ENCODE measurements at places on chromosomes 1 and 21. TPM values are rescaled to one million over a fixed set of nuclear protein-coding genes. Genes with fewer than 3 reads are reported as not detected.
A peak's percentile ranks its signal among the peaks of the same experiment; 100 is the strongest.

DNA sequence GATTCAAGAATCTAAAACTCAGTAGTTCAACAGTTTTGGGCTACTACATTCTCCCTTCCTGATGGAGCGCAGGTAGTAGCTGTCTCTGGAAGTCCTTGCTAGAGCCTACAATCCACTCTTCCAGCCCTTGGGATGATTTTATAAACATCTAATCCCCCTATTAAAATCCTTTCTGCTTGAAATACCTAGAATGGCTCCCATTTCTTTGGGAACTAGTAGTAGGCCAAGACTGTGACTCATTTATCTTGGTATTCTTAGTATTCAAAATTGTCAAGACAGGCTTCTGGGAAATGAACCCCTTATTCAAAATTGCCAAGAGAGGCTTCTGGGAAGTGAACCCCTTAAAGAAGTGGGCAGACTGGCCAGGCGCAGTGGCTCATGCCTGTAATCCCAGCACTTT, 142.5 kb upstream of the FGGY start:
- no peak for DNase-seq

GRCh38 chr1:95043141-95043980, 29.4 kb downstream of the ALG14 start:
- peak; percentile 78 for DNase-seq

- no peak for DNase-seq
Observed at GRCh38 chr21:46437511-46437910, 21.2 kb upstream of the DIP2A start.

- DNase-seq: peak; percentile 67
Observed at GRCh38 chr1:152048416-152049009, 11.7 kb upstream of the S100A11 start.

- DNase-seq: no peak
Observed at GRCh38 chr1:235272851-235273250, 55.1 kb downstream of the ARID4B start.

- DNase-seq: no peak
Observed at GRCh38 chr1:148333875-148334338, 149.2 kb downstream of the PPIAL4G start.

DNA sequence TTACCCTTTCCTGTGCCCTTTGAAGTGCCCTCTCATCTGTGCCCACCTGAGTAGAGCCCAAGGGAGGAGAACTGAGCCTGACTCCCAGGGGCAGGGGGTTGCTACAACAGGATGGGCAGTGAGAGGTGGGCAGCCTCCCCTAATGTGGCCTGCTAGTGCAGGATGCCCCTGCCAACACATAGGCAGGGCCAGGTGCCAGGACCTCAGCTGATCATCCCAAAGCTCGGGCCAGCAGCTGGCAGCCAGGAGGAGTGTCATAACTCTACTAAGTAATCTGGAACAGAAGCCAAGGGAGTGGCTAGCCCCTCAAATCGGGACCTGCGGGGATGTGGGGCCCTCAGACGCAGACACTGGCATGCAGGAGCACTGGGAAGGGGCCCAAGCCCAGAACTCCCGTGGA, 208.8 kb upstream of the RAB4A start:
- peak; percentile 23 for DNase-seq

- no peak for DNase-seq
Observed at GRCh38 chr1:93488207-93488606, 40.3 kb downstream of the FNBP1L start.

GRCh38 chr1:113375878-113376277, 14.4 kb upstream of the MAGI3 start:
- DNase-seq: no peak

DNA sequence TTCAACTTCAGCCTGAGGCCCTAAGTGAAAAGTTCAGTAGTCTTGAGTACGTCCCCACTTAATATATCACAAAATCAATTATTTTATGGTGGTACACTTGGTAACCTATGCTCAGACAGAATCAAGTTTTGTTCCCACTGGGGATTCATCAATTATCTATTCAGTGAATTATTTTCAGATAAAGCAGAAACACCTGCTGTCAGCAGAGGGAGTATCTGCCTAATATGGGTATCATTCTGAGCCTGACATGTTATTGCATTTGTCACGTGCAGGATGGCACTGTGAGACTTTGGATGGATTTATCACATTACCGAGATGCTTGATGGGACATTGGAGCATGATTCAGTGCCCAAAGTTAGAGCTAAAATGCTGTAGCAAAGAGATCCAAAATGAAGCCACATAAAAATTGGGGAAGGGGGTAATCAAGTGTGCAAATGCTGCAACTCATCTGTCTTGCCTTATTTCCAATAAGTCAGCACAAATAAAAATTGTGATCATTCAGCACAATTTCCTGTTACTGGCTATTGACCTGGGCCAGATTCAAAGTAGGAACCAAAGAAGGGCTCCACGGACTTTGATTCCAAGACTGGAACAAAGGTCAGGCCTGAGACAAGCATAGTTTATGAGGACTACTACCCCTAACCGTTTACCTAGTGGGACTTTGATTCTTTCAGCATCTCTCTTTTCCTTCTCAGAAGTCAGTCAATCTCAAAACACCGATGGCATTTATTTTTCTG, 657.6 kb downstream of the LMO4 start:
- DNase-seq: no peak

GRCh38 chr1:41452704-41453290, 31.7 kb downstream of the EDN2 start:
- DNase-seq: no peak

DNA sequence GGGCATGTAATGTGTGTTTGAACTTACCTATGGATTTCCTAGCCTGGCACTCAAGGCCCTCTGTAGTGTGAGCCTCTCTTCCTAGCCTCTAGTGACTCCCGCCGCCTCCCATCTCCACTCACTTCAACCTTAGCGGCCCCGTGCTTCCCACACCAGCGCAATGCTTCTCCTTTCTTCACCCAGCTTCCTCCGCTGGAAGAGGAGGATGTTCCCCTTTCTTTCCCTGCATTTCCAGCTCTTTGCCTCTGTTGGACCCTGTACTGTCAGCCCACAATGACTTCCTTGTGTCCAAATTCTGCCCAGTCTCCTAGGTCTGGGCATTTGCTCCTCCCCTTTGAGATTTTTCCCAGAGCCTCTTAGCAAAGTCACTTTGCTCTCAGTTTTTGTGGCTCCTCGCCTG, 138.1 kb upstream of the IRF2BP2 start:
- DNase-seq: no peak

GRCh38 chr1:212021563-212021962, 13.8 kb downstream of the INTS7 start:
- no peak for DNase-seq

- DNase-seq: peak; percentile 72
Observed at GRCh38 chr21:45950740-45951515, 30.6 kb upstream of the COL6A1 start.

DNA sequence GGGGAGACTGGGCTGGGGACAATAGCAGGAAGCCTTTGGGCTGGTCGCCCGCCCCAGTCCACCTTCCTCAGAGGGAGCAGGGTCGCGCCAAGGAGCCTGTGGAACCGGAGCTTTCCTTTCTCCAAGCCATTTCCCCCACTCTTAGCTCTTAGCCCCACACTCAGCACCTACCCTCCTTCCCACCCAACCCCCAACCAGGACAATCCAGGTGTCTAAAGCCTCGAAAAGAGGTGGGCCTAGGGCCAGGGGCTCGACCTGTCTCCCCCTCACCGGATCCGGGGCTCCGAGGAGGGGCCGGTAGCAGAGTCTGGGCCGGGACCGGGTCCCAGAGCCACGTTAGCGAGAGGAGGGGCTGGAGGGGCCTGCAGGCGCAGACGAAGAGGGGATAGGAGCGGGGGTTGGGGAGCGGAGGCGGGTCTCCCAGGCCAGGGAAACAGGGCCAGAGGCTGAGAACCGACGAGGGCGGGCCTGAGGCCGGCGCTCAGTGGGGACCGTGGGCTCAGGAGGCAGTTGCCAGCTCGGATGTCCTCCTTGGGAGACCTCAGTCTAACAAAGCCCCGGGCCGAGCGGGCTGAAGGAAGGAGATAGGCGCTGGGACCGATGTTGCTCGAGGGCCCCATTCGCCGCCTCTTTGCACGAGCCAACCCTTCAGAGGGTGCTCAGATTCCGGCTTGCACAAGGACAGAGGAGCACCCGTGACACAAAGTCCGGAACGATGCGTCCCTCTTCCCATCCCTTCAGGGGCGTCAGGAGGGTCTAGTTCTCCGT, 943 bp downstream of the SEMA6C start:
- DNase-seq: no peak

- no peak for DNase-seq
Observed at GRCh38 chr1:67059346-67059745, 5.4 kb upstream of the SLC35D1 start.

GRCh38 chr1:6271006-6271405, 10.1 kb upstream of the GPR153 start:
- DNase-seq: no peak

DNA sequence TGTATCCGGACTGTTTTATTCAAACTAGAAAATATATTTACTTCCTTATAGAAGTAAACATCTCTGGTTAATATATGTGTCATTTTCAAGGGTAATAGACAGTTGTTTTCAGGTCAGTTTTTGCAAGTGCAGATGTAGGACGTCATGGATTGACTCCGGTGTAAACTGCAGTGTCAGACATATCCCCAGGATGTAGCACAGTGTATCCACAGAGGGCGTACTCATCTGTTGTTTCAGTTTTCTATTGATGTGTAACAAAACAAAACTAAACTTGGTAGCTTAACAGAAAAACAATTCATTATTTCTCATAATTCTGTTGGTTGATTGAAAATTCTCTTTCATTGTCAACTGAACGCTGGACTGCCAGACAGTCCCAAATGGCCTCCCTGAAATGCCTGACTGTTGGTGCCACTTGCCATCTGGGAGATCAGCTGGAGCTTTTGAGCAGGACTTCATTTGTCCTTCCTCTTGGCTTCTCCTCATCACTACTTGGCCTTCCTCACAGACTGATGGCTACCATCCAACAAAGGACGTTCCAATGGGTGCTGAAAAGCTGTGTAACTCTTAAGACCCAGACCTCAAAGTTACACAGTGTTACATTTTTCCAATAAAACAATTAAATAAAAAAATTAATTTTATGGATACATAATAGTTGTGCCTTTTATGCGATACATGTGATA, 181.6 kb downstream of the NCAM2 start:
- no peak for DNase-seq

DNA sequence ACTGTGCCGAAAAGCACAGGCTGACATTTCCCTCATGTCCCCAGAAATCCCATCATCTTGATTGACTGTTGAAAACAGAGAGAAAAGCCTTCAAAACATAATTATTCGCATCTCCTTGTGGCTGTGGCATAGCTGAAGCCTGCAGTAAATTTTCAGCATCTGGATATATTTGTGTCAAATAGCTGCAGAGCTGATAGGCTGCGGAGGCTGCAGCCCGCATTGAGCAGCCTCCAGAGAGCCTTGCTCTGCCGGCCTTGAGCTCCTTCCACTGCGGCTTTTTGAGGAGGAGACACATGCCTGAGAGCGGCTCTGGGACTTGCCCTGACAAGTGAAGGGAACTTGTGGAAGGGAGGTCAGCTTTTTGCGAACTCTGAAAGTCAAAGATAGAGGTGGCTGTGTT, 144.7 kb downstream of the RYR2 start:
- DNase-seq: no peak

DNA sequence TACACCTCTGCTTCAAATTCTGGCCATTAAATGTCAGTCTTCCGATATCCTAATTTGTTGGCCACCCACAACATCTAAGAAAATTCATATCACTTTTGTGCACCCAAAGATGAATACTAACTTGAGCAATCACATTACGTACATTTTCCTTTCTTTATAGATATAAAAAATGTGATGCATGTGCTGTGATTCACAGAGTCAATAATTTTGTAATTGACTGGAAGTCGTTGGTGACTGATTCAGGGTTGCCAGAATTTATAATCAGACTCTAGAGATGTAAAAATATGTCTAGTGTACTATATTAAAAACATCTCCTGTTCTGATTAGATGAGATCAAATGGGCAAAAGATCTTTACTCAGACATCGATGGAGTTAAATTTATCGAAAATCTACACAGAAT, 150.0 kb upstream of the KCTD3 start:
- DNase-seq: no peak

- DNase-seq: peak; percentile 68
Observed at GRCh38 chr1:32454726-32455125, 10.1 kb upstream of the ZBTB8B start.

DNA sequence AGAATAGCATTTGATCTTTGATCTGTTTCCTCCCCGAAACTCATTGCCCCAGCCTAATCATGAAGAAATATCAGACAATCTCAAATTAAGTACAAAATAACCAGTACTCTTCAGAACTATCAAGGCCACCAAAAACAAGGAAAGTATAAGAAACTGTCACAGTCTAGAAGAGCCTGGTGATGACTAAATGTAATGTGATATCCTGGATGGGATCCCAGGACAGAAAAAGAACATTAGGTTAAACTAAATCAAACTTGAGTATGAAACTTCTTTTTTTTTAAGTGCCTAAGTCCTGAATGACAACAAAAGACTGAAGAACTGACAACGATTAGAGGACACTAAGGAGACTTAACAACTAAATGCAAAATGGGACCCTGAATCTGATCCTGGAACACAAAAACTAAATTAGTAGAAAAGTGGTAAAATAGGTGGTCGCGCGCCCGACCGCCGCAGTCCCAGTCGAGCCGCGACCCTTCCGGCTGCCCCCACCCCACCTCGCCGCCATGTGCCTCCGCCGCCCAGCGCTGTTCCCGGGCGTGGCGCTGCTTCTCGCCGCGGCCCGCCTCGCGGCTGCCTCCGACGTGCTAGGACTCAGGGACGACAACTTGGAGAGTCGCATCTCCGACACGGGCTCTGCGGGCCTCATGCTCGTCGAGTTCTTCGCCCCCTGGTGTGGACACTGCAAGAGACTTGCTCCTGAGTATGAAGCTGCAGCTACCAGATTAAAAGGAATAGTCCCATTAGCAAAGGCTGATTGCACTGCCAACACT, 5.5 kb upstream of the PRKAB2 start:
- peak; percentile 28 for DNase-seq

DNA sequence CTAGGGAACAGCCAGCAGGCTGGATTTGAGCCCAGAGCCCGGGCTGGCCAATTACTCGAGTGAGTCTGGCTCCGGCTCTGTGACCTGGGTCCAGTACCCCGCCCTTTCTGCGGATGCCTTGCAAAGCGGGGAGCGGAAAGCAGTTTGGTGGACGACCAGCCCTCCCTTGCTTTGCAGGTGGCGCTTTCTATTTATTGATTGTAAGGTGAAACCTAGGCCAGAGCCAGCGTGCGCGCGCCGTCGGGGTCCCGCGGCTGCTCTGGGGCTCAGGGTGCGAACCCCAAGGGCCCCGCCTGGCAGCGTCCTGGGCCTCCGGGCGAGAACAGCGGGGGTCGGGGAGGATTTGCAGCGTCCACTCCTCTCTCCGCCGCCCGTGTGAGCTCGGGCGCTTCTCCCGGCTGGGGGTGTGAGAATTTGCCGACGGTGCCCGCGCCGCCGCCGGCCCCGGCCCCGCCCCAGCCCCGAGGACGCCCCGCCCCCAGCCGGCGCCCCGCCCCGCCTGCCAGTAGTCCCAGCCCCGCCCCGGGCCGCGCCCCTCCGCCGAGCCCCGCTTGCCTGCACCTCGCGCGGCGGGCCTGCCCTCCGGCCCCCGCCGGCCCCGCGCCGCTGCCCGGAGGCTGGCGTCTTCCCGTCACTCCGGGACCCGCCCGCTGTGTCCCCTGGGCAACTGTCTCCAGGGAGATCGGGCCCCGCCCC, 37.6 kb downstream of the PIK3CD start:
- peak; percentile 89 for DNase-seq

TNFAIP8L2 gene
- total RNA-seq: 2.1 TPM

AJAP1 gene
- total RNA-seq: 0.10 TPM

CTH gene
- total RNA-seq: 1.3 TPM

FAM177B gene
- total RNA-seq: not detected

SH3D21 gene
- 2.5 TPM for total RNA-seq

OR14K1 gene
- not detected for total RNA-seq

FCAMR gene
- not detected for total RNA-seq

Measured in left cardiac atrium (tissue), 4 donors.